Sigmoid colon (tissue), 7 donors: ENCODE measurements at places on chromosomes 12 and 14. TPM values are rescaled to one million over a fixed set of nuclear protein-coding genes. Genes with fewer than 3 reads are reported as not detected.

- peak; percentile 84 for DNase-seq
Observed at GRCh38 chr12:6852651-6853354, 853 bp downstream of the USP5 start.

NTN4 gene
- 10.3 TPM for total RNA-seq

GRCh38 chr12:82040987-82041743 lies 282.0 kb upstream of the PPFIA2 start:
- DNase-seq, result no peak

- no peak for DNase-seq
Observed at GRCh38 chr12:10968765-10969456, 17.8 kb downstream of the TAS2R50 start.

VEZT gene
- 82.8 TPM for total RNA-seq

DNA sequence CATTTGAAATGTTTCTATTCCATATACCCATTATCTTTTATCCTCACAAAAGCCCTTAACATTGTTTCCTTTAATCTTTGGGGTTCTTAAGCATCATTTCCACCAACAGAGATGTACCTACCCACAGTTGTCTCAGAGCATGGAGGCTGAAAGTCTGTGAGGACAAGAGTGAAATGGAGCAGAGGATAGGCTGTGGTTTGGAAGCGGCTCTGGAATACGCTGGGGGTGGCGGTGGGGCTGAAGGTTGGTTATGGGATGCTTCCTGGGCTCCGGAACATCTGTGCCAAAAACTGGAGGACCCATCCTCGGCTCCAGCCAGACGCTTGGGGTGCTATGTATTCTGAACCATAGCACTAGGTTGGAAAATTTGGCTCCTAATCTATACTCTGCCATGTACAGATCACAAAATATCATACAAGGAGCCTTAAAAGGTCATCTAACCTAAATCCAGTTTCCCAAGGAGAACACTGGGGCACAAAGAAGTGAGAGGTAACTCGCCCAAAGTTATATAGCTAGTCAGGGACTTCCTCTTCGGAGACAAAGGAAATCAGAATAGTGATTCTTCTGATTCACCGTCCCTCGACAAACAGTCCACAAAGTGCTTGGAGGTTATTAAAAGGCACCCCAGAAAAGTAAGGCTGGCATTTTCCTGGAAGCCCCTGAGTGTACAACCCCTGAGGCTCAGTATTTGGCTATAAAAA lies 2.5 kb downstream of the PPP1R3E start:
- no peak for DNase-seq

DNA sequence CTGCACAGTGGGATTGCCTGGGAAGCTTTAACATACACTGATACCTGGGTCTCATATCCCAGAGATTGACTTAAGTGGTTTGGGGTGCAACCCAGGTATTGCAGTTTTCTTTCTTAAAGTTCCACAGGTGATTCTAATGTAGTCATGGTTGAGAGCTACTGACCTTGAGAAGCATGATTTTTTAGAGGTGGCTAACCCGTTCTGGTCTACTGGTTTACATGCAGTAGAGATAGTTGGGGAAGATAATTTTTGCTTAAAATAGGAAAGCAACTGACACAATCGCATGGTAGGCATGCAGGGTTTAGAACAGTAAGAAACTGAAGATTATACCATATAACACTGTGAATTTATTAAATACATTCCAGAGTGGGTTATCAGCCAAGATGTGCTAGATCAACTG lies 134.2 kb upstream of the DNM1L start:
- DNase-seq, result no peak

DNA sequence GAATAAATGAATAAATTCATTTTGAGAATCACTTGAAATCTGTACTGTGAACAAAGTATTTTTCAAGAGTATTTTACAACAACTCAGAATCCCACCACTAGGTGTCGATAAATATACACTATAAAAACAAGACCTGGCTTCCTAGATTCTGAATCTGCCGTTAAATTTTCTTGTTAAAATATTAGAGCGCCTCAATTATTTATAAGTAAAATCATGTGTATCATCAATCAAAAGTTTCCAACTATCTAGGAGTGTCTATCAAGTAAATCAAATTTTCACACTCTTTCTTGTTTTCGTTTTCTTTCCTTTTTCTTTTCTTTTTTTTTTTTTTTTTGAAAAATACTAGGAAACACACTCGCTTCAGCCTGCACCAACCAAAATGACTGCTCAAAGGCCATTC lies 179.2 kb upstream of the DCN start:
- no peak for DNase-seq

- DNase-seq, result no peak
Observed at GRCh38 chr12:122895320-122895703, 612 bp downstream of the VPS37B start.

- no peak for DNase-seq
Observed at GRCh38 chr14:97156705-97157104, 359.5 kb downstream of the VRK1 start.

DNA sequence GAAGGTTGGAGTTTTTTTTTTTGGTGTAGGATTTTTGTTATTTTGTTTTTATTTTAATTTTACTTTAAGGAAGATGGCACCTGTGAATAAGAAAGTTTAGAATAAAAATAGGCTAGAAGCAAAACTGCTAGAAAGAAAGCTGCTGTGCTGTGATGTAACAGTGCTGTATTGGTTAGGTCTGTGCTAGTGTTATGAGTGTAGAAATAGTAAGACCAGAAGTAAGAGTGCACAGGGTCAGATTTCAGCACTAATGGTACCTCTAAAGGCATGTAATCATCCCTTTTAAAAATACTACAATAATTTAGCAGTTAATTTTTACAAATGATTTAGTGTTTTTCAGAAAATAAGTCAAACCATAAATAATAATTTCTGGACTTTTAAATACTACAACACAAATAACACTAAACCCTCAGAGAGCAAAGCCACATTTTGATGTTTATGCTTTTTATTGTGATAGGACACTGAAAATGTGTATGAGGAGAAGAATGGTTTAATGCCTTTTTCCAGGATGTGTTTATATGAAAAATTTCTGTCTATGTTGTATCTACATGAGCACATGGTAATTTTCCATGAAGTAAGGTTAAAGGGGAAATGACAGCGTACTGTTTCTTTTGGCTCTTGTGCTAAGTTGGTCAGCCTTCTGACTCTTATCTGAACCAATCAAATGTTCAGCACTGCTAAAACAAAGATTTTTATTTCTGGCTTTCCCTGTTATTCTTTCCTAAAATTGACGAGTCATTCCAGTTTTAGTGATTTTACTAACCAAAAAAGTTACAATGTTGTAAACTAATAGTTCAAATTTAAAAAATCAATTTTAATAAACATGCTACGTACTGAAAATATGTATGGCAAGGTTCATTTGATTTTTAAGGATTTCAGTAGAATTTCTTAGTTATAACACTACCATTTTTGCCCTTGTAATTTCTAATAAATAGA lies 96.1 kb downstream of the PPHLN1 start:
- DNase-seq, result no peak

PARPBP gene
- 1.8 TPM for total RNA-seq

GRCh38 chr14:104873380-104874055 lies 8.4 kb downstream of the CEP170B start:
- DNase-seq, result no peak

ITGA7 gene
- total RNA-seq, result 194 TPM

DNA sequence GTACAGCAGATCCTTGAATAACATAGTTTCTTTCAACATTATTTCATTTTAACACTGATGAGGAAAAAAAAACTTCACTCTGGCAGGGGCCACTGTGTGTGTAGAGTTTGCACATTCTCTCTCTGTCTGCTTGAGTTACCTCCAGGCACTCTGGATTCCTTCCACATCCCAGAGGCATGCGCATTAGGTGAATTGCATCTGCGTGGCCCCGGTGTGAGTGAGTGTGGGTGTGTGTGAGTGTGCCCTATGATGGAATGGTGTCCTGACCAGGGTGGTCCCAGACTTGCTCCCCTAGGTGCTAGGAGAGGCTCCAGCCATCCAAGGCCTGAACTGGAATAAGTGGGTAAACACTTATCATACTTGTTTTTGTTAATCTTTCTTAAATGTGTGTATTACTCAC lies 90.6 kb upstream of the LRIG3 start:
- no peak for DNase-seq

FGF6 gene
- not detected for total RNA-seq

KRT83 gene
- total RNA-seq, result not detected

DNA sequence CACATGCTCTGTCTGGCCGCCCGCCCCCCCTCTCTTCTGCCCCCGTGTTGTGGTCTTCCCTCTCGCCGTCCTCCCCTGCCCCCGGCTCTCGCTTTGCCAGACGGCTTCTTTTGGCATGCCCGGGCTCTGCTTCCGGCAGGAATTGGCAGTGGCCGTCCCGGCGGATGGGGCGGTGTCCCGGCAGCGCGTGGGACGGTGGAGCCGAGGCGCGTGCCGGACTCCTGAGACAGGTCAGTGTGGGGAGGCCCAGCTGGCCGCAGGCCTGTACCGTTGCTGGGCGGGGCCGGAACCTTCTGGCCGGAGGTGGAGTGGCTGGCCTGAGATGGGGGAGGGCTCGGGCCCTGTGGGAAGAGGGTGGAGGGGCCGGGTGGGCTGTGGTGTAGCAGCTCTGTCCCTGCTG lies 17.1 kb downstream of the KIF26A start:
- no peak for DNase-seq

DNA sequence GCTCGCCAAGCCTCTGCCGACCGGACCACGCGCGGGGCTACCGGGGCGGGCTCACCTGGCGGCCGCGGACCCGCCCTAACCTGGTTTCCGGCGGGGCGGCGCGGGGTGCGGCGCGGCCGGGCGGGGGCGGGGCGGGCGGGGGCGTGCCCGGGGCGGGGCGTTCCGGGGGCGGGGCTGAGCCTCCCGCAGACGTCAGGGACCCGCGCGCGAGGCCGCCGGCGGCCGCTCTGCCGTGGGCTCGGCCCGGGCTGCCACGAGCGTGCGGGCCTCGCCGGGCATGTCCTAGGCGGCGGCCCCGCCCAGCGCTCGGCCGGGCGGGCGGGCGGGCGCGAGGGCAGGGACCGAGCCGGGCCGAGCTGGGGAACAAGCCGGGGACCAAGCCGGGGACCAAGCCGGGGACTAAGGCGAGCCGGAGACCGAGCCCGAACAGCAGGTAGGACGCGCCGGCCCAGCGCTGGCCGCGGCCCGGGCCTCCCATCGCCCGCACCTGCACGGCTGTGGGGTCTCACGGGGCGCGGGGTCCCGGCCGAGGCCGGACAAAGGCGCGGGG lies at the start of gene CEP170B:
Gene CEP170B (plus strand): TSS at position 188 of the 550 bp plus-strand sequence. CDS start 3,183 bp downstream, outside the sequence.
- DNase-seq, result no peak

GRCh38 chr14:42527141-42527540 lies 920.5 kb downstream of the LRFN5 start:
- DNase-seq, result no peak

DNA sequence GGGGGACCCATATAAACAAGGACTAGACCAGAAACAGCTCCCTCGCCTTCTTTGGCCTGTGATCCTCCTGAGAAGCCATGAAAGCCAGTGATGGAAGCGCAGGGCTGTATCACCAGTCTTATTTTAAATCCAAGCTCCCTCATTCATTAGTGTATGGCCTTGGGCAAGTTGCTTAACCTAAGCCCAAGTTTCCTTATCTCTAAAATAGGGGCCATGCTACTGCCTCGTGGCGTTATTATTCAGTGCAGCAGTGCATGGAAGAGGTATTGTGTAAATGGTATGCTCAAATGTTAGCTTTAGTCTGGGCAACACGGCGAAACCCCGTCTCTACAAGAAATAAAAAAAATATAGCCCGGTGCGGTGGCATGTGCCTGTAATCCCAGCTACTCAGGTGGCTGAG lies 9.9 kb downstream of the ESPL1 start:
- DNase-seq, result no peak

MFAP5 gene
- 33.3 TPM for total RNA-seq

CLEC4D gene
- total RNA-seq, result 0.16 TPM

SOX5 gene
- total RNA-seq, result 16.3 TPM

GOLGA5 gene
- total RNA-seq, result 36.0 TPM

DNA sequence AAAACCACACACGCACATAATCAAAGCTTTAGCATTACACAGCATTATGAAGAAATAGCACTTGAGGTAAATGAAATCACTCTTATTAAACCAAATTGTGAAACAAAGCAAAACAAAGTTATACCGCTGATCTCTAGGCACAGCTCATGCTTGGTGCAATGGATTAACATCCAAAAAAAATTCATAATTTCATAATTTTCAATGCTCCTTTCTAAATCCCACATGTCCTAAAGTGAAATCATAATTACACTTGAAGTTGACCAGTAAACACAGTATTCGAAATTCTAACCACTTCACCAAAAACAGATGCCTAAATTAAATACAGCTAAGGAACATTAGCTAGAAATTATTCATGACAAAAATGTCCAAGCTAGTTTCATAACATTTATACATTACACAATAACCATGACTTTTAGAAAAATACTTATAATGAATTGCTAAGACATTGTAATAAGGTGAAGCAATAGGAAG lies 1.5 kb downstream of the MLH3 start:
- DNase-seq, result no peak

DNA sequence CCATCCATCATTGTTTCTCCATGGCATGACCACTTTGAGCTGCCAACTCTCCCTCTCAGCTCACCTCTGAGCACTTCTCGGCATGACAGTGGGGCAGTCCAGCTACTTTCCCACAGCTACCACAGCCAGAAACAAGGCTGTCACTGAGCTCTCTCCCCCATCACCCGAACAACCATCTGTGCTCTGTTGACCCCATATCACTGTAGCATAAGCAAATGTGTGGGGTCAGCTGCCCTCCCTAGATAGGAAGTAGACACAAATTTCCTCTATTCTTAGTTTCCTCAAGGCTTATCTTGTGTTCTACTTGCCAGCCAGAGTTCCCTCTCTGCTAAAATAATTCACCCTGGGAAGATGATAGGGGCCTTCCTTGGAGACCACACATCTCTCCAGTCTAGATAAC lies 82.6 kb upstream of the FUT8 start:
- DNase-seq, result no peak

- no peak for DNase-seq
Observed at GRCh38 chr14:65791191-65791981, 378.9 kb downstream of the FUT8 start.

DNA sequence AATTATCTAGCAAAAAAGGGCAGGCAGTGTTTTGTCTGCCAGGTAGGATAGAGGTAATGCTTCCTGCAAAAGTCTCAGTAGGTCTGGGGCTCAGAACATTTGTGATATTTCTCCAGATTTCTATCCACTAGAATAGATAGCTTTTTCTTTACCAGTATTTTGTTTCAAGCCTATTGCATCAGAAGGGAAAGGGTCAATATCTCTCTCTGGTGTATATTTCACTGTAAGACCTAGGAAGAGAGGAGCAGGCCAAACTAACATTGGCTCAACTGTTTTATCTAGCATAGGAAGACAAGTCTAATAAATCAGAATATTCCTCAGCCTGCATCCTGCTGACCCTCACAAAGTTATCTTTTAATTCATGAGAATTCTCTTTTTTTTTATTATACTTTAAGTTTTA lies 106.7 kb upstream of the DAAM1 start:
- no peak for DNase-seq
